GM19239 (cell line): ENCODE measurements at places on chromosomes 7 and 10.

GRCh38 chr7:145986248-145986874, 130.2 kb upstream of the CNTNAP2 start:
- no peak for DNase-seq

GRCh38 chr7:44052771-44053365, 8.4 kb downstream of the DBNL start:
- no peak for DNase-seq

DNA sequence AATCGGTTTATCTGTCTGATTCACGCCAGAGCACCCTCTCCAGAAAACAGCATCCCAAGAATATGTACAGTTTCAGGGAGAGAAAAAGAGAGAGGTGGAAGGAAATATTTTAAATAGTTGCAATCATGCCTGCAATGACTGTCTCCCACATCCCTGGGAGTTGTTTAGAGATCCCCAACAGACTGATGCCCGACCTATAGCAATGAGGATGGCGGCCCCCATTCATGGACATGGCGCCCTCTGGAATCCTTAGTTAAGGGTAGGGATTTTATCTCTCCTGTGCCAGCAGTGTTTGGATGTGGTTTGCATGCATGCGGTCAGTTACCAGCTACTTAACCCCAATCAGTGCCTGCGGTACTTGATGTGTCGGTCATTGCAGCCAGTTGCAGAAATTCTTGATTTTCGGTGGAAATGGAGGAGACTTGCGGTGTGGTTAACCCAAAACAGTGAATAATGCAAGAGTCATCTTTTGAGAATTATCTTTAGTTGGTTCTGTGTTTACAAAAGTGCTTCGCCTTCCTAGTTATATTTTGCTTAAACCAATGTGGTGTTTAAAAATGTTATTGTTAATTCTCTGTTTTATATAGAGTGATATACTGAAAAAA, 186.0 kb upstream of the TCF7L2 start:
- no peak for DNase-seq

DNA sequence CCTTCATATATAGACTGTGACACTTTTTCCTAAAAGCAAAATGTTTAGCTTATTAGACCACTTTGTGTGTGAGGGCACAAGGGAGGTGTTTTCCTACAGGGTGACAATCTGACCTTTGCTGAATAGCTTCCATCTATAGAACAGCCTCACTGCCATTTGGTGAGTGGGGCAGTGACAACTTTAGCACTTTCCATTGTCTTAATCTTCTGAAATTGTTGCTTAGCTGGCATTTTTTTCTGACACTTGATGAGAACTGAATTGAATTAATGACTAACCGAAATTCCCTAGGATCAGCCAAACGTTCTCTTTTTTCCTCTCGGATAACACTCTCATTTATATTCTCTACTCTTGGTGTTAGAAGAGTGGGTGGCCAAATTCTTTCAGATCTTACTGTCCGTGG, 30.2 kb downstream of the KDM7A start:
- DNase-seq: no peak

GRCh38 chr10:31804352-31804810, 124.2 kb downstream of the ARHGAP12 start:
- DNase-seq: no peak

DNA sequence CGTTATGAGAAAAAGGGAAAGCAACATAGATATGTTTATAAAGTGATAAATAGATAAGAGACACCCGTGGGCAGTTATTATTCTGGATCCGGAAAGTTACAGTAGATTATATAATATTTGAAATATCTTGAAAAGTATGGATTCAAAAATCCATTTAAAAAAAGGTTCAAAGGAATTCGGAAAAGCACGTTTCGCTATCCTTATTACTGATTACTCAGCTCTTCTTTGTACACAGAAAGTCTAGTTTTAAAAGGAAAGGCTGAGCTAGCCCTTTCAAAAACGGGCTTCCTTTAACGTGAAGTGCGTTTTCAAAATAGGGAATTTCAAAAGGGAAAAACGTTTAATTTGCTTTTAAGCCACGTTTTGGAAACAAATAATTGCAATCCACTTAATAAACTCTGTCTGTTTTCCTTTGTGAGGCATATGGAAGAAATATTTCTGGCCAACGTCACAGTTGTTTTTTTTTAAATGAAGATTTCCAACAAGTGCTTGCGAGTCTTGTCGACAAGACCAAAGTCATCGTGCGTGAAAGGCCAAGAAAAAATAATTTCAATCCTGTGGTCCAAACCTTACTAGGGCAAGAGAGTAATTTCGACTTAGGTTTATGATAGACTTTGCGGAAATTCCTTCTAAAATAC, 2.2 kb upstream of the SKIDA1 start:
- no peak for DNase-seq

GRCh38 chr7:124263232-124263827, 230.5 kb upstream of the TMEM229A start:
- DNase-seq: no peak

- no peak for DNase-seq
Observed at GRCh38 chr10:124458889-124459288, 2.7 kb upstream of the LHPP start.

GRCh38 chr7:51645255-51645654, 328.6 kb upstream of the COBL start:
- no peak for DNase-seq

- DNase-seq: no peak
Observed at GRCh38 chr10:51063659-51064535, 10.4 kb upstream of the PRKG1 start.

DNA sequence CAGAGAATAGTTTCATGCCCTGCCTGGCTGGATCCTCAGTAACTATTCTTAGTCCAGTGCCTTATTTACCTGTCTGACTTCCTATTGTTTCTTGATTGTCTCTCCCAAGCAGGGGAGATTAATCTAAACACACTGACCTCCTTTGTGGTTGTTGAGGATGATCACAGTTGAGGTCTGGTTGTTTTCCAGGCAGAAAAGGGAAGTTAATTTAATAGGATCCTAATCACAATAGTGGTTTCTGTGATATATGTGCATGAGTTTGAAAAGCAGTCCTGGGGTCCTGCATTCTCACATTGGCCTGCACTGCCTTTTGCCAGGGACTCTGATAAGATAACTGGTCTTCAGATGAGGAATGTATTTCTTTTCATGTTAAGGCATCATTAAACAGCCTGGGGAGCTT, 130.1 kb downstream of the SND1 start:
- DNase-seq: no peak

DNA sequence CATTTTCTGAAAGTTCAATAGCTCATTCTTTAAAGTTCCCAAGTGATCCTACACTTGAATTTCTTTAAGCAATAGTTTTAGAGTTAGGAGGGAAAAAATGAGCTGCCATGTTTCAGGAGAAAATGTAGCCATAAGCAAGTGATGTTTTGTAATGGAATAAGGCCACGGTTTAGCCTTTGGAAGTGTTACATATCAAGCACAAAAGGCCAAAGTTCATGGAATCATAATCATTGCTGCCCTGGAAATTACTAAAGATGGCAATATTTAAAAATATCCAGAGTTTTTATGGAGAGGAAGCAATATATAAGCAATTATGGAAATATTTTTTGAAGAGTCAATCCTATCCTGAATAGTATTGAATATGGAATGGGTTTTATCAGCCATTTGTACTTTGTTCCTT, 68.4 kb downstream of the ETV1 start:
- DNase-seq: no peak

DNA sequence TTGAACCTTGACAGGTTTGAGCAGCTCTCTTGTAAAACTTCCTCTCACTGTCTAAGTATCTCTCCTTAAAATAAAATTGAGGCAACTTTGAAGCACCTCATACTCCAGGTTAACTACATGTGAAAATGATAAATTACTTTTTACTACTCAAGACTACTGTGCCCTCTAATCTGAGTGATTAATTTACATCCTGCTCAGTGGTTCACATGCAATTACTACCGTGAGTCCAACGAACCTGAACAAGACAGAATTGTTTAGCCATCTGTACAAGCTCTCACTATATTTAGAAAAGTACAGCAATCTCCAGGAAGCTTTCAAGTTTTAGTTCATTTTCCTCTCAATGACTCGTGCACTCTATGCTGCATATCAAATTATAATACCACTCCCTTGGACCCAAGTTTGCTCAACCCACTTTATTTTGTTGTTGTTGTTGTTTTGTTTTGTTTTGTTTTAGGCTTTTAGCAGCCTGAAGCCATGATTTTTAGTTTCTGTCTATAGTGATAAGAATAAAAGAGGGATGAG, 21.2 kb downstream of the PDE1C start:
- DNase-seq: no peak

DNA sequence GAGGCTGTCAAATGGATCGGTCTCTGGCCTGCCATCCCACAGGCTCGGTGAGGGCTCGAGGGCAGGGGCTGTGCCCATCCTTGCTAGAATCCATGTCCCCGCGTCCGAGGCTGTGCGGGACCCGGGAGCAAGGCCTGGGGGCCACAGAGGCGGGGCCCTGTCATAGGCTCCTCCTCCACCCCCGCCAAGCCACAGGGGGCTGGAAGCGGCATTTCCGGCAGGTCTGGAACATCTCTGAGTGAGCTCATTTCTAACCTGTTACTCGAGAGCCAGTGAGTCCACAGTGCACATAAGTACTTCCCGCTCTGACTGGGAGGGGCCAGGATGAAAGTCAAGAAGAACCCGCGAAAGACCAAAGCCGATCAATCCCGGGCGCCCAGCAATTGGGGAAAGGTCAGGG, 57.6 kb downstream of the NKX6-2 start:
- no peak for DNase-seq

GRCh38 chr10:14712991-14713424, 61.7 kb downstream of the FAM107B start:
- DNase-seq: no peak
